ENCODE measurements at places on chromosomes 12 and 14.
A peak's percentile ranks its signal among the peaks of the same experiment; 100 is the strongest.

DNA sequence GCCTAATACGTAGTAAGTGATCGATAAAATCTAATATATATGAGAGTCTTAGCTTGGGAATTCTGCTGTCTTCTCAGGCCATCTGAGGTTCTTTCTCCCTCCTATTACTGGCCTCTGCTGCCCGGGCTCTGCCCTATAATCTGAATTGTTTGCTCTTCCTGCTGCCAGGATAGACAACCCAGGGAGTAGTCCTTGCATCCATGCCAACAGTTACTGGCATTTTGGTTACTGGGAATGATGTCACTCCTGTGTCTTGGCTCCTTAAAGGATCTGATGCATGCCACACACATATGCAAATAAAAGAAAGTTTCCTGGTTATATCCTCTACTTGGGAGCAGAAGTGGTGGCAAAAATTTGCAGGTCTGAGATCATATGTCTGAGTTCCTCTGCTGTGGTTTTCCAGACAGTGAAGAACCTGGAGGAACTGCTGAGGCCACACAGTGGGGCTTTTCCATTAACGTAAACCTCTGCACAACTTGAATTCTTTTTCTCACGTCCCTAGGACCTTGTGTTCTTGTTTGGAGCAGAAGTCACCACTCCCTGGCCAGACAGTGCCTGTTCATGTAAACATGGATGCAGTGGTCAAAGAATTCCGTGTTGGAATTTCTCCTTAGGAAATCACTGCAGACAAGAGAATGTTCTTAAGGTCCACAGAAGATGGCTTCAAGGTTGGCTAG is 320.6 kb upstream of the TBX3 start:
- DNase-seq, result peak; percentile 35

GRCh38 chr12:12378616-12379015 is 21.7 kb downstream of the BORCS5 start:
- no peak for DNase-seq

DNA sequence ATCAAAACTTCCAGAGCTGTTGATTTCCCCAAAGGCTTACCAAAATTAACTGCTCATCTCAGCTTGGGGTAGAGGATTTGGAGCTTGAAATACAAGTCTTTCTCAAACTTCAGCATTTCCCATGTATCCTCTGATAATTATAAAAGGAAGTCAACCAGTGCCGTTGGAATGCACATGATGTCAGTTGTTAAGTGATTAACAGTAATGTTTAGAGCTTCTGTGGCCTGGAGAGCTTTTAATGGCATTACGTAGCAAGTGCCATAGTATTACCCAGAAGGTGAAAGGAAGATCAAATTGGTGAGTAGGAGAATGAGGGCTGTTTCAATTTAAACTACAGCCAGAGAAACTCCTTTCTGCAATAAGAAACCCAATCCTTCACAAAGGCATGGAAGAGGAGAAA is 62.5 kb upstream of the PTPRR start:
- peak; percentile 66 for DNase-seq

DNA sequence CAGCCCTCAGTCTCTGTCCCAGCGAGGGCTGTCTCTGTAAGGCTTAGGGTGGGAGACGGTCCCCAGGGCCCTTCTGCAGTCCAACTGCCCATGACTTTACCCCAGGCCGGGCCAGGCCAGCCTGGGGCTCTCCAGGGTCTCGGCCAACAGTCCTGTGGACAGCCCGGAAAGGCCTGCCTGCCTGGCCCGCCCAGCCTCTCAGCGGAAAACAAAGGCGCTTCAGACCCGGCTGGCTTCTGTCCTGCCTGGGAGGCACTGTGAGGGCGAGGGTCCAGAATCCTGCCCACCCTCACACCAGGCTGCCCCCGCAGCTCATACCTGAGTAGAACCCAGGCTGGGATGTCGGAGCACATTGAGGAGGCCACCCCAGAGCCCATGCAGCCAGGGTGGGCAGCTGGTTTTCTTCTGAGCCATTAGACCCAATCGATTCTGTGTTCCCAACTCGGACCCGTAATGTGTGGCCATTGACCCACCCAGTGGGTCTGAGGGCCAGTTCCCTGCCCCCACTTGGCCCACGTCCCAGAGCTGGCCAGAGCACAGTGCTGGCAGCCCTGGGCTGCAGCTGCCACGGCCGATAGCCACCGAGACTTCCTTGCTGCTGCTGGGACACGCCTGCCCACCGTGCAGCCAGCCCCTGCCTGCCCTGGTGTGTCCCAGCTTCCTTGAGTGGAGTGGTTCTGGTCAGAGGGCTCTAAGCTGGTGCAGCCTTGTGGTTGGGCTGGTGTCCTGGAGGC is 1.6 kb downstream of the CRIP2 start:
- DNase-seq, result no peak

DNA sequence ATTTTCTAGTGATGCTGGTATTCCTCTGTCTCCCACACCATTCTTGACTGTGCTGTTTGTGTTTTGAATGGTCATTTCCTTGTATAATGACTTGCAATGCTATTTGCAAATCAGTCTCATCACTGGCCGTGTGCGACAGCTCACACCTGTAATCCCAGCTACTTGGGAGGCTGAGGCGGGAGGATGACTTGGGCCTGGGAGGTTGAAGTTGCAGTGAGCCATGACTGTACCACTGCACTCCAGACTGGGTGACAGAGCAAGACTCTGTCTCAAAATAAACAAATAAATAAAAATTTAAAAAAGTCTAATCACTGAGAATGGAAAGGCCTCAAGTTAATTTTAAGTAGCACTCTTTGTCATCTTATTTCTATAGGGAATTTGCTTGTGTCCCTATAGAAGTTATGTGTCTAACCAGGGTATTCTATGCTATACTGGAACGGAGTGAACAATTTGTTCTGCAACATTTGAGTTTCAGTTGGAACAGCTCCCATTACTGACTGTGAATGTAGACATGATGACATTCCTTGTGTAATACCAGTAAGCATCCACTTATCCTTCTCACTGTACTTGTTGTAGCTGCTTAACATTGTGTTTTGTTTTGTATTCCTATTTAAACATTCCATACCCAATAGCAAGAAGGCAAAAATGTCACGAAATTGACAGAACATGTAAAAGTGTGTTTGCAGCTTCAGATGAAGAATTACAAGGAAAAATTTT is 126.3 kb downstream of the MGST1 start:
- DNase-seq, result no peak

DNA sequence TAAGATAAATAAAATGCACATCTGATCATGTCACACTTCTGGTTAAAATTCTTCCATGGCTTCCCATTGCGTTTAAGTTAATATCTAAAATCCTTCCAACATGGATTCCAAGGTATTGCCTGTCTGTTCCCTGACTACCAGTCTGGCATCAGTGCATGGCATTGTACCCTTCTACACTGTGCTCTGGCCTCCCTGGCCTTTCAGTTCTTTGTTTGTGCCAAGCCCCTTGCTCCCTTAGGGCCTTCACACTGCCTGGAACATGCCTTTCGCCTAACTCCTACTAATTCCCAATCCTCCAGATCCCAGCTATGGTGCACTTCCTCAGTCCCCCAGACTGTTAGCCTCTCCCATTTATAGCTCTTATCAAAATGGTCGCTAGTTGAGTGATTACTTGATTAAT is 6.3 kb downstream of the CIPC start:
- no peak for DNase-seq

DNA sequence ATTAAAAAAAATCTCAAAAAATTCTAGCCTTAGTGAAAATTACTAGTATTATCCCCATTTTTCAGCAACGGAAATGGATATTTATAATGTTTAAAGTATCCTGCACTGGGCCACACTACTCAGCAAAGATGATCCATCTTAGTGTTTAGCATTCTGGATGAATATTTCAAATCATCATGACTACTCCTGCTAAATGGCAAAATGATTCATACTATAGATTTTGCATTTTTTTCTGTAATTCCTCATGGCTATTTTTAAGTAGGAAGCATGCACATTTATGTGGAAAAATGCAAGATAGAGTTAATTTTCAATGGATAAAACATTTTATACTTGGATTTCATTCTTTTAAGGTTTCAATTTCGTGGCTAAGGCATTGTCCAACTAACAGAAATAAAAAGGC is 59.6 kb downstream of the LRFN5 start:
- no peak for DNase-seq

DNA sequence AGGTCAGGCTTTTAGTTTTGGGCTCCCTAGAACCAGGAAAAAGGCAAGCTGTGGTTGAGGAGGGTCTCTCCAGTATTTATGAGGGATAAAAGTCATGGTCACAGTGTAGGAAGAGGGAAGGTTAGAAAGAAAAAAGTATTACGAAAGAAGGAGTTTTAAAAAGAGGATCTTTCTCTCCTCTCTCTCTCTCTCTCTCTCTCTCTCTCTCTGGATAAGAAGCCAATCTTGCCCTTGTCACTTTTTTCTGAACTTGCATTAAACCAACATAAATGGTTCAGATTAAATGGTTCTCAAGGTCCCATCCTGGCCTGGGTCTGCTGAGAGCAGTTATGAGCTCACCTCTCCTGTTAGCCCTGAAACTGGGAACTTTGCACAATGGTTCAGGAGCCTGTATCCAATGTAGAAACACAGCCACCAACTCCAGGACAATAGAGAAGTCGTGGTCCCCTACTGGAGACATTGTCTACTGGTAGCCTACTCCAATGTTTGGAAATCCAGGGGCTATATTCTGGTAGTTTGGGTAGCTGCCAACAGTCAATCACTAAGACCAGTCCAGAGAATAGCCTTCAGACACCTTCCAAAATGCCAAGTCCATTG is 131.9 kb downstream of the DAD1 start:
- DNase-seq, result no peak

GRCh38 chr14:57199921-57200320 is 68.8 kb downstream of the EXOC5 start:
- DNase-seq, result peak; percentile 16

GRCh38 chr14:97413022-97413539 is 615.9 kb downstream of the VRK1 start:
- DNase-seq, result no peak

- no peak for DNase-seq
Measured at GRCh38 chr12:110649341-110649847, 35.5 kb downstream of the TCTN1 start.

DNA sequence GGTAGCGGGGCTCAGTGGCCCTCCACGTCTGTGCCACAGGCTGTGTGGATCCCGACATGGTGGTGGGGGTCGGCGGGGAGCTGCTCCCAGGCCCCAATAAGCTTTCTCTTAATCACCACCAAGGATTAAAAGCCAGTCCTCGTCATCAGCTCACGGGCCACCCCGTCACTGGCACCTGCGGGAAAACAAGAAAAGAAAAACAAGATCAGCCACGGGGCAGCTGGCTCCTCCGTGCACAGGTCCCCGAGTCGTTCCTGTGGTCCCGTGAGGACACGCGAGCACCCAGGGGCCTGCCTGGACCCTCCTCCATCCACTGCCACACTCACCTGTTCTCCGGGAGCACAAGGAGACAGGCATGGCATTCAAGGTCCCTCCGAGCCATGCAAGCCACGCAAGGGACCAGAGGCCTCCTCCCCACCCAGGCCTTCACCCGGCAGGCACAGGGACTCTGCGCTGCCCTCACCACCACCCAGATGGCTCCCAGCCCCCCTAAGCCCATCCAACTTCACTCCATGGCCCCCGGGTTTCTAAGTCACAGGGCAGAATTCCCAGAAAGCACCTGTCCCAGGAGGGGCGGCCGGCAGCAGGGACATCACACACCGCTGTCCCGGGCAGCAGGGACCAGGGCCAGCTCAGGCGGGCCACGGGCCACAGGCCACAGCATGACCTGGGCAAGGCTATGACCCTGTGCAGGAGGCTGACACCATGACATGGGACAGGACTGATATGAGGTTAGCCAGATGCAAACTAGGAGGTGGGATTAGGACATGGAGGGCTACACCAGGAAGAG is 72.0 kb downstream of the NCOR2 start:
- no peak for DNase-seq

DNA sequence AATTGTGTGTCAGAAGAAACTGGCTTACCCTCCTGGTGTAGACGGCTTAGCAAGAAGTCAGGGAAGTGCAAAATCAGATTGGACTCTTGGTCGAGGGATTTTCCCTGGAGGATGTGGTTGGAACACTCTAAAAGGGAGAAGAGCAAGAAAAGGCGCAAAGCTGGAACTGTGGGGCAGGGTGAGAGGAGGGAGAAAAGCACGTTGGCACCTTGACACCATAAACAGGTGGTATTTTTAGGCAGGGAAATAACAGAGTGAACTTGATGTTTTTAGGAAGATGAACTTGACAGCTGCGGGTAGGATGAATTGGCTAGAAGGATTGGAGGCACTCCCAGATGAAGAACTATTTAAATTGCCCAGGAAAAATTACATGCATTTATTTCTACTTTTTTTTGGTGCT is 67.7 kb downstream of the HCAR2 start:
- no peak for DNase-seq

DNA sequence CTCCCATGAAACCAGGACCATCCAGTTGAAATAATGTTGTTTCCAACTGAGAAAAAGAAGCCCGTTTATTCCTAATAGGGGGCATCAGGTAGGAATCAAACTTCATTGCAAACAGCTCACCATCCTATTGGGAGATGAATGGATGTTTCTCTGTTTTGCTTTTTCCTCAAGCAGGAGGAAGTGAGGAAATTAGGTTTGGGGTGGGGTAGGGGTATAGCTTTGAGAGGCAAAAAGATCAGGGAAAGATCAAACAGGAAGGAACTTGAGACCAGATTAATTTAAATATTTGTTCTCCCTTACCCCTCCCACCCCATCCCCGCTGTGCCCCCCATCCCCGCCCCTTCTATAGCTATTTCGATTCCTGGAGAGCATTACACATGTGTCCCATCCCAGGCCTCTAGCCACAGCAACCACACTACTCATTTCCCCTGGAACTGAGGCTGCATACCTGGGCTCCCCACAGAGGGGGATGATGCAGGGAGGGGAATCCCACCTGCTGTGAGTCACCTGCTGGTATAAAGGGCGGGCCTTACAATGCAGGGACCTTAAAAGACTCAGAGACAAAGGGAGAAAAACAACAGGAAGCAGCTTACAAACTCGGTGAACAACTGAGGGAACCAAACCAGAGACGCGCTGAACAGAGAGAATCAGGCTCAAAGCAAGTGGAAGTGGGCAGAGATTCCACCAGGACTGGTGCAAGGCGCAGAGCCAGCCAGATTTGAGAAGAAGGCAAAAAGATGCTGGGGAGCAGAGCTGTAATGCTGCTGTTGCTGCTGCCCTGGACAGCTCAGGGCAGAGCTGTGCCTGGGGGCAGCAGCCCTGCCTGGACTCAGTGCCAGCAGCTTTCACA is at the start of gene IL23A:
TSS of gene IL23A (plus strand) at position 577 of the 850 bp plus-strand sequence. CDS start at position 738, 161 bp downstream.
- peak; percentile 61 for DNase-seq

DNA sequence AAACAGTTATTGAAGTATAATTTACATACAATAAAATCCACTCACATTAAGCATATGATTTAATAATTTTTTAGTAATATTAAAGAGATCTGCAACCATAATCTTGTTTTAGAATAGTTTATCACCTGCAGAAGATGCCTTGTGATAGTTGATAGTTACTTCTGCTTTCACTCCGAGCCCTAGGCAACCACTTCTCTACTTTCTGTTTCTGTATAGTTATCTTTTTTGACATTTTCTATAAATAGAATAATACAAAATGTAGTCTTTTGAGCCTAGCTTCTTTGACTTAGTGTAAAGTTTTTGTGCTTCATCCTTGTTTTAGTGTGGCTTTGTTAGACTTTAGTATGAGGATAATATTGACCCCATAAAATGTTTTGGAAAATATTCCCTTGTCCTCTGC is 111.0 kb downstream of the MNAT1 start:
- no peak for DNase-seq

- no peak for DNase-seq
Measured at GRCh38 chr14:88185843-88186242, 137.2 kb downstream of the KCNK10 start.

- DNase-seq, result no peak
Measured at GRCh38 chr12:48034835-48035805, 30.8 kb upstream of the COL2A1 start.

Data from A172 (cell line).